ENCODE measurements at places on chromosomes 12 and 14.
A peak's percentile ranks its signal among the peaks of the same experiment; 100 is the strongest.

- no peak for DNase-seq
Measured at GRCh38 chr12:124489220-124489619, 78.2 kb downstream of the NCOR2 start.

DNA sequence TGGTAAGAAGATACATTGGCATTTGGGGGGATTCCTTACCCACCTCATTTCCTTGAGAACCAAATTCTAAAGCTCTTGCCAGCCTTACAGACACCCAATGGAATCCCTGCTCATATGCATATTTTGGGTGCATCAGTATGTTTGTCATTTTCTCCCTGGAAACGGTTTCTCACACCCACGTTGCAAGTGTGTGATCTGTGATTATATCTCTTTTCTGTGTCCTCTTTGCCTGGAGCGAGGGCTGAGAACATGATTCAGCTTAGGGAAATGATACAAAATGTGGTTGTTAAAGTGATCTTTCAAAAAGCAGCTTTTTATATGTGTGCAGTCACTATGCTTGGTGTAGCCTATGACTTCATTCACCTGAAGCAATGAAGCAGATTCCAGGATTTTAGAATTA, 52.0 kb downstream of the KCNMB4 start:
- no peak for DNase-seq

GRCh38 chr12:108143144-108143543, 14.1 kb downstream of the WSCD2 start:
- no peak for DNase-seq

- DNase-seq = no peak
Measured at GRCh38 chr12:32344047-32344446, 55.3 kb upstream of the FGD4 start.

GRCh38 chr12:14802721-14803010, 612 bp downstream of the WBP11 start:
- DNase-seq = peak; percentile 53

DNA sequence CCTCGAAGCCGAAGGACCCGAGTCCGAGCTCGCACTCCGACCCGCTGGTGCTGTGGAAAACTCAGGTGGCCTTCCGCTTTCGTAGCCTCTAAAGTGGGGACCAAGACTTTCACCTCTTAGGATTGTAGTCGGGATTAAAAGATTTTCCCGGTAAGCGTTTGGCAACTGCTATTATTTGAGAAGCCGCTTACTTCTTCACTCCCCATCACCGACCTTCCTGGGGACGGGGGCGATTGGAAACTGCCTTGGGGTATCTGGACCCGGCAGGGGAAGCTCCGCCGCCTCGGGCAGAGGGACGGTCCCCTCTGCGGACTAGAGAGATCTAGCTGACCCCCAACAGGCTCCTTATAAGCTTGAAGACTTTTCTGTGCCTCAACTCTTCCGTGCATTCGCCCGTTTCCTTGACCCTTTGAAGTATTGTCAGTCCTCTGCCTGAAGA, 659 bp downstream of the TRAFD1 start:
- no peak for DNase-seq

GRCh38 chr14:21049271-21049673, 7.1 kb downstream of the RNASE7 start:
- no peak for DNase-seq

GRCh38 chr12:80766210-80766609, 49.5 kb downstream of the MYF5 start:
- no peak for DNase-seq

GRCh38 chr14:82689948-82690347, 1156.3 kb upstream of the SEL1L start:
- no peak for DNase-seq

DNA sequence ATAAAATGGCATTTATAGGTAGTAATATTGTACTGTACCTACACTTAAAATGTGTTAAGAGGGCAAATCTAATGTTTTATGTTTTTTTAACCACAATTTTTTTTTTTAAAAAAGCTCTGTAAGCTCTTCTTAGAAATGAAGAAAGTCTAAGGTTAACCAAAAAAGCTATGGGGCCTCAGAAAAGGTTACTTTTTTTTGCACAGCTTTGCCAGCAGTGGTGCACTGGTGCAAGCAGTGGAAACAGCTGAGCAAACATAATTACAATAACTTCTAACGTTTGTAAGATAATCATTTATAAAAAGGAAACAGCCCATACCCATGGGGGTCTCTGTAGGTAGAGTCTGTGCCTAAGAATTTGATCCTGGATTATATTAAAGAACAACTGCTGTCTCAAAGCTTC, 85.1 kb upstream of the NID2 start:
- no peak for DNase-seq

- DNase-seq = no peak
Measured at GRCh38 chr14:106694638-106695393, 1168.4 kb downstream of the TMEM121 start.

- no peak for DNase-seq
Measured at GRCh38 chr12:113467502-113468364, 3.9 kb downstream of the LHX5 start.

DNA sequence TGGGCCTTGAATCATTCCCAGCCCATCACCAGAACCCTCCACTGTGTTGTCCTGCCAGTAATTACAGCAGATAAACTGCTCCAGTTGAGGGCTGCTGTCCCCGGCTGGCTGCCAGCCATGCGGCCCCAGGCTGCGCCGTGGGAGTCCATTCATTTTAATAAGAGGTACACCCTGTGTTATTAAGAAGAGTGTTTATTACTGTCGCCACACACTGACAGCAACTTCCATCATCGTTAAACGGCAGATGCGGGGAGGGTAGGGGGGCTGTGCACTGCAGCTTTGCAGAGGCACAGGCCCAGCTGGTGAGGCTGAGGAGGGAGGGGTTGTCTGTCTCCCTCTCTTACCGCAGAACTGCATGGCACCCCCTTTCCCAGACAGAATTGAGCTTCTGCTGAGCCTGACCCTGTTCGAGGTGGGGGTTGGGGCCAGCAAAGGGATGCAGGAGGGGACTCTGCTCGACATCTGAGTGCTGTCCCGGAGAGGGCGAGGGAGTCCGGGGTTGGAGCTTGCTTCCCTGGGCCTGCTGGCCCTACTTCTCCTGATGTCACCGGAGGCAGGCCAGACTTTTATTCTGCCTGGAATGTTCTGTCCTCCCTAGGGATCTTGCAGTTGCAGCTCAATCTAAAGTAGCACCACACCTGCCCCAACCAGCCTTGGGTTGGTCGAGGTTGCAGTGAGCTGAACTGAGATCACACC, 33.8 kb upstream of the GPATCH2L start:
- DNase-seq = no peak

GRCh38 chr12:86376052-86376451, 119.9 kb upstream of the MGAT4C start:
- DNase-seq = no peak

DNA sequence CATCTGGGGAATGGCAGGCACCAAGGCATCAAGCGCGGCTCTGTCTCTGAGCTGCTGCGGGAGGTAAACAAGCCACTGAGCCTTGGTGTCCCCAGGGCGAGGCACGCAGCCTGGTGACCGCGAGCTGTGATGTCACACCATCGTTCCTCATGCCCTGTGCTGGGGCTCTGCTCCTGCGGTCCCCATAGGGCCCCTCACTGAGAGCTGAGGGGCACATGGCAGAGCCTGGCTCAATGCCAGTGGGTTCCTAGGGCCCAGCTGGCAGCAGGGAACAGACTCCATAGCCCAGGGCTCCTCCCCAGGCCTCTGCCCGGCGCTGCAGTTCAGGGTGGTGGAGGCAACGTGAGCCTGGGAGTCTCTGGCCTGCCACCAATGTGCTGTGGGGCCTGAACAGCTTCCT, 22.6 kb downstream of the CHGA start:
- DNase-seq = no peak

- DNase-seq = no peak
Measured at GRCh38 chr12:122856999-122857671, 21.9 kb downstream of the HIP1R start.

DNA sequence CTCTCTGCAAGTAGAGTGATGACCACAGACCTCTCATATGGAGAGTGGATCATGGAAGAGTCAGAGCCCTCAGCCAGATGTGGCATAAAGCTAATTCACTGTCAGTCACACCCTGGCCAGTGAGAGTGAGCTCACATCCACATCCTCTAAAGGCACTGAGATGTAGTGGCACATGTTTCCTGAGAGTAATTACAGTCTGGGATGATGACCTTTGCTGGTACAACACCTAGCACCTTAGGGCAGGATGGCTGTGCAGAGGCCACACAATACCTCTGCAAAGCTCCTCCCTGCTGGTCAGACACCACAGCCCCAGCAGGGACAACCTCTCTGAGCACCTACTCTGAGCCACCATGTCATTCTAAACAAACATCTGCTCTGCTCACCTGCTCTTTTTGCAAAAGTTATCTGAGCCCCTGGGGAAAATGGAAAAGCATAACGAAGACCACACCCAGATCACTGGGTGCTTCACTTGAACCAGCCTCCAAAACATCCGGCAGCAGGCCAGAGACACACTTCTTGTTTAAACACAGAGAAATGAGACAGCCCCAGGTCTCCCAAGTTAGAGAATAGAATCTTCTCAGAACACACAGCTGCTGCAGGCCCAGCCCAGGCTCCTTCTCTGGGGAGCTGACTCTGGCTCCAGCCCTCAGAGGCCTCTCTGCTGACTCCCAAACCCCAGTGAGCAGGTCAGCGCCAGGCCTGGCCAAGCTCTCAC, 30.3 kb downstream of the PITPNM2 start:
- no peak for DNase-seq

DNA sequence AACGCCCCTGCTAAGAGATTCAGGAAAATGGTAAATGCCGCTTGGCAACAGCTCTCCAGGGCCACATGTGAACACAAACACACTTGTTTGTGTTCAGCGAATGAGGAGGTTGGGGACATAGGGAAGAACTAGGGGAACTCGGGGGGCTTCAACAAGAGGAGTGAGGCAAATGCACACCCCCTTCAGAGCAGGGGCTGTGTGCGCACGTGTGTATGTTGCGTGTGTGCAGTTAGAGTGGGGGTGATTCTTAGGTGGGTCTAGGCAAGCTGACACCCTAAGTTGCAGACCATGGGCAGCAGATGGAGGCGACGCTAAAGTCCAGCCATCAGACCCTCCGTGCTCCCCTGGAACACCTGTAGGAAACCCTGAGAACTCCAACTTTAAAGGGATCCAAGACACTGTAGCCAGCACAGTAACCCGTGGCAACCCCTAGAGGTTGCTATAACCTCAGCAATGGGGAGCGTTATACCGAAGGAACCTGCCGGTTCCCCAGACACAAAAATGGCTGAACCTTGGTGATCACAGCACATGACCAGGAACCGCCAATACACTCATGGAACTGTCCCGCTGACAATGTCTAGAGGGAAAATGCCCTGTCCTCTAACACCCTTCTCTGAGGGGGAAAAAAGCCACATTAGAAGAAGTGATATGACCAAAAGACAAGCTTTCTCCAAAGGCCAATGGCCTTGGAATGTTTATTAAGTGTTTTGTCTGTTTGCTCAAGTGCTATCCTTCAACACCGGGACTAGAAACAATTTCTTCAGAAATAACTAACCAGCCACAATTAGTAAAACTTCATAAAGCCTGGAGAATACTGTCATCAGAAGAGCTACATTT, 86.5 kb upstream of the CEP83 start:
- DNase-seq = no peak

DNA sequence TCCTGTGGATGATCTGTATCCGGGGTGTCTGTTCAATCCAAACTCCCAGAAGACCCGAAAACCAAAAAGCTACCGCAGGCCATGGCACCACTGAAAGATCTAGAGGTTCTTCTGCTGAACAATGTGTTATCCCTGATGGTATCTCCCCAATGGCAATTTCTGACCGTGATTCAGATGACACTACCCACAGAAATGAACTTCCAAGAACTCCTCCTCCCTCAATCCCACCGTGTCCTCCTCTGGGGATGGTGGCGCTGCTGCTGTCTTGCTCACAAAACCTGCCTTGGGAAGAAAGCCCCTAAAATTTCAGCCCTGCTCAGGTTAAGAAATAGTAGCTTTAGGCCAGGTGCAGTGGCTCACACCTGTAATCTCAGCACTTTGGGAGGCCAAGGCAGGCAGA, 7.8 kb downstream of the CRACR2A start:
- no peak for DNase-seq

- DNase-seq = no peak
Measured at GRCh38 chr12:87280356-87280755, 748.8 kb downstream of the C12orf50 start.

GRCh38 chr12:91327889-91328288, 145.3 kb upstream of the DCN start:
- DNase-seq = no peak

- no peak for DNase-seq
Measured at GRCh38 chr14:41034969-41035368, 571.7 kb upstream of the LRFN5 start.

GRCh38 chr12:10501030-10501429, 4.7 kb upstream of the EIF2S3B start:
- no peak for DNase-seq

GRCh38 chr12:38373784-38374183, 57.2 kb downstream of the ALG10B start:
- DNase-seq = no peak

- no peak for DNase-seq
Measured at GRCh38 chr14:56170877-56171422, 52.7 kb downstream of the PELI2 start.

DNA sequence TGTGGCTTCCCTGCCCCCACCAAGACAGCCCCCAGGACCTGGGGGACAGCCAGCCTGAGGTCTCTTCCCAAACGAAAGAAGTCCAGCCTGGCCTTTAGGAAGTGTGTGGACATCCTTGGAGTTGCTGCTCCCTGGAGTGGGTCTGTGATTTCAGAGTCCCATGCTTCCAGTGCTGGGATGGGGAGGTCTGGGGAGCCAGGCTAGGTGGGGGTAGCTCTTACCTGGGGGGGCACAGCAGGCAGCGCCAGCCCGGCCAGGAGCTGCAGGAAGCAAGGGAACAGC, 509 bp downstream of the PGF start:
- no peak for DNase-seq

Measured in left renal cortex interstitium (tissue), 4 donors.